Cerebellar nuclear complex (tissue), 1 donor: ENCODE measurements at places on chromosomes 6 and 20.

- no peak for DNase-seq
Measured at GRCh38 chr20:50320005-50320900, 129.6 kb downstream of the CEBPB start.

DNA sequence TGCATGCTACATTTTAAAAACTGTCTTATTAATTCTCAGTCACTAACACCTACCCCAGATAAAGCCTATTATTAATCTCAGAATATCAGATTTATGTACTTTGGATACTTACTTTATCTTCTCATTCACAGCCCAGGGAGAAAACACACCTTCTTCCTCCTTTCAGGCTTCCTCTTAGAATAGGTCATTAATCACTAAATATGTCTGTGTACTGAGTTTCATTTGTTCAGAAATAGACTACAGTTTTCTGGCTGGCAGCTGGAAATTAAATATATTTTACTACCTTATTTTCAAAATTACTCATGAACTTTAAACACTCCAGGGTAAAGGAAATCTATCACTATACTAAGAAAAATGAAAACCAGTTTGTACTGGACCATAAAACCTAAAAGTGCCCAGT lies 147.7 kb upstream of the DST start:
- DNase-seq = no peak

DNA sequence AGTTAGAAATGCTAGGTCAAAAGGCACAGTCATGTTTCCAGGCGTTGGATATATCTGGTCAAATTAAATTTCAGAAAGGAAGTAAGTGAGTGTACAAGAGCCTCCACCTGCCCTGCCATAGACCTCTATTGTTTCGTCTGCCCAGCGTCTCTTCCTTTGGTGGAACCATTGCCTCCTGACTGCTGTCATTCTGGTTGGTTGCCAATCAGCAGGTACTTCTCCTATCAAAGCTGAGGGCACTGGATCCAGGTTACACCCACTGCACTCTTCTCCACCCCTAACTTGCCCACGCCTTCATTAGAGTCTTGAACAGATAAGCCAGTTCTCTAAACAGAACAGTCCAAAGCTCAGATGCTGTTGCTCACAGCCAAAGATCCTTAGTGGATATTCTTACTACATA lies 2.6 kb upstream of the WFDC5 start:
- no peak for DNase-seq

DNA sequence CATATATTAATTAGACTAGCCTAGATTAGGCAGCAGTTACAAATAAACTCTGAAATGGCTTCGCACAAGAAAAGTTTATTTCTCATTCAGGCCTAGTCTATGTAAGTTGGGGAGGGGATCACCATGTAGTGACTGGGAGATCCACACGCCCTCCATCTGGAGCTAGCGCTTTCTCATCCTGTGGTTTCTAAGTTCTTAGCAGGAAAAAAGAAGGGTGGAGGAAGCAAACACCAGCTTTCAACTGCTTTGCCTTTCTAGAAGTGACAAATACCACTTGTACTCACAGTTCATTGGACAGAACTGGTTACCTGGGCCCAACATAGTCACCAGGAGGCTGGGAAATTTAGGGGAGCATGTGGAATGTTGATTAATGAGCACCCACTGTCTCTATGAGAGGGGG lies 46.6 kb downstream of the NDUFAF5 start:
- no peak for DNase-seq

GRCh38 chr20:1669304-1669703 lies 11.7 kb upstream of the SIRPG start:
- DNase-seq = no peak

GRCh38 chr6:156779206-156780094 lies 2.3 kb downstream of the ARID1B start:
- no peak for DNase-seq

DNA sequence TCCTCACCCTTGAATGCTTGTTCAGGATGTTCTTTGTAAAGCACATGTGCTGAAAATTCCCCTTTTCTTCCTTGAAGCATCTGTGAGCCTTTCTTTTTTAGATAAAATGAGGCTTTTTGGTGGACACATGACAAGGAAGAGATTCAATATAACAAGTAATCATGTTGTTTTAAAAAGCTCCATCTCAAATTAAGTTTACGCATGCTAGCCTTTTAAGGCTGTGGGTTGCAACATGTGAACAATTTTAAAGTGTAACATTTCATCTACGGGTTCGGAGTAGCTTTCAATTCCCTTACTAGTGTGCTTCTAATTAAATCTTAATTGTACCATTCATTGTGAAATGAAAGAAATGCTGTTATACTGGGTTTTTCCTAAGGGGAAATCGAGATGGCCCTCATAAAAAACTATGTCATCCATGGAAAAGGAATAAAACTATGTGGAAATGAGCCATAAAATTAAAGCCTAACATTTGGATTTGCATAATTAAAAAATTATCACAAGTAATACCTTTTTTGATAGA lies 19.3 kb upstream of the OSTM1 start:
- no peak for DNase-seq

- DNase-seq = no peak
Measured at GRCh38 chr6:33672808-33673207, 38.7 kb downstream of the UQCC2 start.

- peak; percentile 89 for DNase-seq
Measured at GRCh38 chr6:85923013-85923430, 280.3 kb upstream of the SYNCRIP start.

DNA sequence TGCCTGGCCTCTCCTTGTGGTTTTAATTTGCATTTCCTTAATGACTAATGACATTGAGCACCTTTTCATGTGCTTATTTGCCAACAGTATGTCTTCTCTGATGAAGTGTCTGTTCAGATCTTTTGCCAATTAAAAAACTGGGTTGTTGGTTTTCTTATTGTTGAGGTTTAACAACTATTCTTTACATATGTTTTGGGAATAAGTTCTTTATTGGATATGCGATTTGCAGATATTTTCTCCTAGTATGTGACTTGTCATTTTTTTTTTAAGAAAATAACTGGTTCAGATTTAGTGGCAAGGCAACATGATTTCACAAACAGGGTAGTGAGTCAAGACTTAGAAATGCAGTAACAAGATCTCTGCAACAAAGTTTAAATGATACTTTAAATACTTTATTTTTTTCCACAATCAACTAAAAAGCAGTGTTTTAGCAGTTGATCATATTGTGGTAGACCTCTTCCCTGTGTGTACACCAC lies 67.8 kb downstream of the TIAM2 start:
- DNase-seq = no peak

GRCh38 chr20:21232546-21233280 lies 70.4 kb upstream of the XRN2 start:
- DNase-seq = no peak

DNA sequence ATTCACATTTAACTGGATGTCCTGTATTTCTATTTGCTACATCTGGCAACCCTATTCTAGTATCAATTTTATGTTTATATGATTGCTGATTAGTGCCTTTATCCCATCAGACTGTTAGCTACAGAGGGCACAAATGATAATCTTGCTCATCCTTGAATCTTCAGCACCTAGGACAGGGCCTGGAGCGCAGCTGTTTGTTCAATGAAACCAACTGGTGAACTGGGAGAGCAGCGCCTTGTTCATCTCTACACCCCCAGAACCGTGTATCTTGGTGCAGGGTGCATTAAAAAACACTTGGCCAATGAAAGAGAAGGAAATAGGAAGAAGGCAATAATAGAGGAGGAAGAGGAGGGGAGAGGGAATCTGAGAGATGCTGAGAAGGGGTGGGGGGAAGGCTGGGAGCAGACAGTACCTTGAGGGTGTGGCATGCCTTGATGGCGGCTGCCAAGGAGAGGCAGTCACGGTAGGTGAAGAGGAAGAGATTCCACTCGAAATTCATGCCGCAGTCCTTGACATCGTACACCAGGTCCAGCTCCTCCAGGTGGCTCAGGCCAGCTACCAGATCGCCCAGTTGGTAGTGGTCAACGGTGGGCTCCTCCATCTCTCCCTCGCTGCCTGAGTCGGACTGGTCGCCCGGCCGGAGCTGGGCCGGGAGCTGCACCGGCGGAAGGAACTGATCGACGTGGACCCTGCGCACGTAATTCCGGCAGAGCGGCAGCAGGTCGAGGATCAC lies 15.5 kb downstream of the TMEM151B start:
- DNase-seq = no peak

DNA sequence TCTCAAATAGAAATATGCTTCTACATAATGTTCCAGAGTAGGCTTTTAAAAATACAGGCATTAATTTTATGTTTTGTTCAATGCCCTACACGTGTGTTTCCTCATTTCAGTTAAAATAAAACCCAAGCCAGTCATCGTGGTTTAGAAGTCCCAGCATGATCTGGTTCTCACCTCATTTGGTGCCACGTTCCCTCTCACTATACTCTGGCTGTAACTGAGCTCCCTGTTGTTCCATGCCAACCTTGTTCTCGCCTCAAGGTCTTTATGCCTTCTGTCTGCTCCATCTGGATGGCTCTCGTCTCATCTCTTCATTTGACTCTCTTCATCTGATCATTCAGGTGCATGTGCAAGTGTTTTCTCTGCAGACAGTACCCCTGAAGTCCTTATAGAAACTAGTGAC lies 32.6 kb downstream of the HDGFL1 start:
- DNase-seq = no peak

- no peak for DNase-seq
Measured at GRCh38 chr6:159819932-159820640, 20.0 kb downstream of the PNLDC1 start.

DNA sequence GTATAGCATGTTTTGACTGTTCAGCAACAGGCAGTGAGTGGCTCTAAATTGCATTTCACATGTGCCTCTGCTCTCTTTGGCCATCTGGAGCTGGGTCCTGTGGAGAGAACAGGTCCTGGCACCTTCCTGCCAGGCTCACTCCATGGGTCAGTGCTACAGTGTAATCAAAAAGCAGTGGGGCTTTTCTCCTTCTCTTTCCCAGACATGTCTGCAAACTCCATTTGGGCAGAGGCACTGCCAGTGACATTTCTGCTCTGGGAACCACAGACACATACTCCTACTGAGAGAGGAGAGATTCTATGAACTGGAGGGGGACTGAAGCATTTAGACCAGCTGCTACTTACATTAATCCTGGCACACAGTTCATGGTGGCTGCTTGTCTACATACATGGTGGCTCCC lies 68.3 kb upstream of the TRAF3IP2 start:
- DNase-seq = peak; percentile 71

DNA sequence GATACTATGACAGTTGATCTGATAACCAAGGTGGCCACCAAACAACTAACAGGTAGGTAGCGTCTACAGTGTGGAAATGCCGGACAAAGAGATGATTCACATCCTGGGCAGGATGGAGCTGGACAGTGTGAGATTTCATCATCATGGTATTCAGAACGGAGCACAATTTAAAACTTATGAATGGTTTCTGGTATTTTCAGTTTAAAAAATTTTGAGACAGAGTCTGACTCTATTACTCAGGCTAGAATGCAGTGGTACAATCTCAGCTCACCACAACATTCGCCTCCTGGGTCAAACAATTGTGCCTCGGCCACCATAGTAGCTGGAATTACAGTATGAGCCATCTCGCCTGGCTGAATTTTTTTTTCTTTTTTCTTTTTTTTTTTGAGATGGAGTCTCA lies 43.8 kb downstream of the CEP57L1 start:
- no peak for DNase-seq

DNA sequence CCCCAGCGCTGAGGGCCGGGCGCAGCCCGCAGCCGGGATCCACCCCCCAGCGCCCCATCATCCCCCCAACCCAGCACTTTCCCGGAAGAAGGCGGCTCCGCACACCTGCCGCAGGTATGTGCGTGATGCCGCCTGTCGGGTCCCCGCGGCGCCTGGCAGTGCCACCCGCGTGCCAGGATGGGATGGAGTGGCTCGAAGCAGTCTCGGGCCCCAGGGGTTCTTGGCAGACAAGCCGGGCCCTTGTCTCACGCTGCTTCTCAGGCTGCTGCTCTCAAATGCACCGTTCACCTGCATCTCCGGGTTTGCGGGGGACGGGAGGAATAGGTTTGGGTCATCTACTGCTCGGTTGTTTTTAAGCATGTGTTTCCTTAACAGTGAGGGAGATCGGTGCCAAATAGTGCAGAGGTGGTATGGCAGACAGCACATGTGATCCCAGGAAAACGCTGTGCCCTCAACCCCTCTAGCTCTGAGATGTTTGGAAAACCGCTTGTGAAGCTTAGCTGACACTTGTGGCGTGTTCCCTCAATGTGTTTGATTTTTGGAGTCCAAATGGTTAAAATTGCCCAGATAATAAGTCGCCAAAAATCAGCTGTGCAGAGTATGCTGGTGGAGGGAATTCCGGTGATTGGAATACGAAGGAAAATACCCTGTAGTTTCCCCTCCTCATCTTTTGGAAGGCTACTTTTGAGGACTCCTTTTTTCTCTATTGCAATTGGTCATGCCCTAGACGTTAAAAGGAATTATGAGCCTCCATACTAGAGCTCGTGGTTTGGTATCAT lies 926 bp downstream of the MYLIP start:
- DNase-seq = peak; percentile 10

DNA sequence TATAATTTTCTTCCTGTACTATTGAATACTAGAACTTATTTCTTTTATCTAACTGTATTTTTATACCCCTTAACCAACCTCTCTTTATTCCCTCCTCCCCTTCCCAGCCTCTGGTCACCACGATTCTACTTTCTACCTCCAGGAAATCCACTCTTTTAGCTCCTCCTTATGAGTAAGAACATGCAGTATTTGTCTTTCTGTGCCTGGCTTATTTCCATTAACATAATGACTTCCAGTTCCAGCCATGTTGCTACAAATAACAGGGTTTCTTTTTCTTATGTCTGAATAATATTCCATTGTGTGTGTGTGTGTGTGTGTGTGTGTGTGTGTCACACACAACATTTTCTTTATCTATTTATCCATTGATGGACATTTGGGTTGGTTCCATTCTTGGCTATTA lies 152.3 kb upstream of the OLIG3 start:
- no peak for DNase-seq

DNA sequence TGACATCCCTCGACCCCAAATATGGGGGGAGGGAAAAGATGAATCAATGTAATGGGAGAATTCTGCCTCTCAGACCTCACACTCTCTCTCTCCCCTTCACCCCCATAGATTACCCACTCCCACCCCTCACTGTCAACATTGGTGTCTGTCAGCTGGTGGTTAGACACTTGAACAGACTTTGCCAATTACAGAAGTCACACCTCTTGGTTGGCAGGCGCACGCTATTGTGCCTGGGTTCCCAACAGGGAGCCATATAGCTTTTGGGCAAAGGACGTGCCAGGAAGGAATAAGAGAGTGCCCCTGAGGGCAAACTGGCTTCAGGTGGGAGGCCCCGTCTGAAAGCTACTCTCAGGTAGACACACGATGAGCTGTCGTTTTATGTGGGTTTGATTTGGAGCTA lies 54.1 kb upstream of the FYN start:
- no peak for DNase-seq

DNA sequence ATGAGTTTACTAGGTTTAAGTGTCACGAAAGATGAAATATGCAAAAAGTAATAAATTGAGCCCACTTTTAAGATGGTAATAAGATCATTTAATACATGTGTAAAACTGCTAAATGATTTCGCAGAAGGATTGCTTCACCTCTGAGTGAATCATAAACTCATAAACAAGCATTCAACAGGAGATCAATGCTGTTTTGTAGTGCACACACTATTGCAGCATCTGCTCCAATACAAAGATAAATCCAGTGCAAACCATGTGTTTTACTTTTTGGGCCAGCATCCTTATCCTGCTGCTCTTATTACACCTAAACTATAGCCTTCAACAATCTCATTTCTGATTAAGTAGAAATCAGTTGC lies 400.1 kb downstream of the NKAIN2 start:
- no peak for DNase-seq

GRCh38 chr6:28945349-28945748 lies 21.6 kb upstream of the TRIM27 start:
- DNase-seq = no peak

- no peak for DNase-seq
Measured at GRCh38 chr6:135875446-135875845, 23.9 kb downstream of the PDE7B start.

- DNase-seq = no peak
Measured at GRCh38 chr20:40760399-40760798, 71.4 kb upstream of the MAFB start.
